NCI-H2029 (cell line): ENCODE measurements at places on chromosomes 5 and 9.

GRCh38 chr5:55986931-55987330 is 7.8 kb downstream of the IL6ST start:
- DNase-seq, result no peak

DNA sequence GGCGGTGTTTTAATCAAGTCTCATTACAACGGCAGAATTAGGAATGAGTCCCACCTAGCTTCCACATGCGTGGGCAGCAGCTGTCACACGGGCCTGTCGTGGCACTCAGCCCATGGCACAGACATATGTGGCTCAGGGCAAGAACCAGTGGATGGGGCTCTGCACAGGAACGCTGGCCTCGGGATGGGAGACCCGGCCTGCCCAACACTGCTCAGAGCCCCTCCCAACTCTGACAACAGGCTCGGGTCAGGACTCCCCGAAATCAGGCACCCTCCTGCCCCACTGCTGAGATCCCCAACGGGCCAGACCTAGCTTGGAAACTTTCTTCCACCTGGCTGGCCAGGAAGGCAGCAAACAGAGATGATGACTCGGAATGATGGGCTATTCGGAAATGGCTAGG is 4.9 kb upstream of the SURF6 start:
- DNase-seq, result no peak

GRCh38 chr5:1765141-1765879 is 34.3 kb downstream of the MRPL36 start:
- no peak for DNase-seq

GRCh38 chr9:134738869-134739659 is 97.5 kb downstream of the COL5A1 start:
- DNase-seq, result peak; percentile 4

DNA sequence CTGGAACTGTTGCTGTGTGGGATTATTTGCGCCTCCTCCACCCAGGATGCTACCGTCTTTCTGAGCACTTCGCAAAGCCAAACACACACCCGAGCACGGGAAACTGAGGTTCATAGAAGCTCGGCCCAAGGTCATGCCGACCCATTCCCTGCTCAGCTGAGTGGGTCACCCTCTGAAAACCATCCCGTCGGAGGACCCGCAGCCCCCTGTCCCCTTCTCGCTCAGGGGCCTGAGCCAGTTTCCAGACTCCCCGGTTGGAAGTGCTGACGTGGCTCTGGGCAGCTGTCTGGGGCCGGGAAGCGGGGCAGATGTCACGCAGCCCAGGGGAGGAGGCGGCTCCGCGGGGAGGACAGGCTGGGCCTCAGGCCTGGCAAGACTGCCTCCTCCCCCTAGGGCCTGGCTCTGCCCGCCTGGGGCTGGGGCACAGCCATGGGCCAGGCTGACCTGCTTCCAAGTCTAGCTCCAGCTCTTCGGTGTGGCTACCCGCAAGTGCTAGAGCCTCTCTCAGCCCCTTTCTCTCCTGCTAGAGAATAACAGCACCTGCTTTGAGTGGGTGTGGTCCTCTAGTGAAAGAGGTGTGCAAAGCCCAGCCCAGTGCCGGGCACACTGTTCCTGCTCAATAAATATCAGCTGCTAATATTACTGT is 9.9 kb upstream of the CXXC5 start:
- peak; percentile 97 for DNase-seq

DNA sequence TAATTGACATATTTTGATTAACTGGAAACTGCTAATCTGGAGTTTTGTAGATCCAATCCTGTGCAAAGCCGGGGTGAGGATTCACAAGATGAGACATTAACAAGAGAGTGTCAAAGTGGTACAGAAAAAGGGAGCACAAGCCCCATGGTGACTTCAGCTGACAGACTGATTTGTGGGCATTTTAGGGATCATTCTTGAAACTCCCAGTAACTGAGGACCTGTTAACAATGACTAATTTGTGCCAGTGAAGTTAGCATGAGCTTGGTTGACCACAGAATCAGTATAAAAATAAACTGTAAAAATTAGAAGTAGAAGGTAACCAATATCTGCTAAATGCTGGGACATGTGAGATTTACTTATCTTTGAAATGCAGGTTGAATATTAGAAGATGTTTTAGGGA is 1578.3 kb downstream of the EFNA5 start:
- no peak for DNase-seq

- no peak for DNase-seq
Measured at GRCh38 chr5:122779451-122779850, 4.6 kb downstream of the SNX2 start.

DNA sequence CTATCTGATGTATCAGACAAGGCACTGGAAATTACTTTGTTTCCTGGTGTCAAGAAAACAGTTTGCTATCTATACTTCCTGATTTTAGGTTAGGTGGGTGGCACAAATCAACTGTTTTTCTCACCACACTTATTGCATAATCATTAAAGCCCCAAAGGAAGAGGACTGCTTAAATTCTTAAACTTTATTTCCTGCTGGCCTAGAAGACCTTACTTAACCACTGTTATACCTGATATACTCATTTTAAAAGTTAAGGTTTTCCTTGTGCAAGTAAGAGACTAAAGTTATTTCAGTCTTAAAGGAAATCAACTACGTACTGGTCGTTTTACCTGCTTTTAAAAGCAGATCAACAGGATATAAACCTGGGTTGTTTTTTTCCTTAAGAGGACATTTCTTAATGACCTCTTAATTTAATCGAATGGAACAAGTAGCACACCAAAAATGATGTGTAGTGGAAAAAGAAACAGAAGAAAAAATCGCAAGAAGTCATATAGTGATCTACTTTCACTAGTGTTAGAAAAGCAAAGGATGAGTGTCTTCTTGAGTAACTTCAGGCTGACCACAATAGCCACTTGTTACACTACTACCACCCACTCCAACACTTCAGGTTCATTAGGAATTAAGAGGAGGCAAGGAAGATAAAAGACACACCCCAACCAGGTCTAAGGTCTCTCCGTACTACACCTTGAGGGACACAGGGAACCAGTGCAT is 974 bp downstream of the CLINT1 start:
- DNase-seq, result no peak

DNA sequence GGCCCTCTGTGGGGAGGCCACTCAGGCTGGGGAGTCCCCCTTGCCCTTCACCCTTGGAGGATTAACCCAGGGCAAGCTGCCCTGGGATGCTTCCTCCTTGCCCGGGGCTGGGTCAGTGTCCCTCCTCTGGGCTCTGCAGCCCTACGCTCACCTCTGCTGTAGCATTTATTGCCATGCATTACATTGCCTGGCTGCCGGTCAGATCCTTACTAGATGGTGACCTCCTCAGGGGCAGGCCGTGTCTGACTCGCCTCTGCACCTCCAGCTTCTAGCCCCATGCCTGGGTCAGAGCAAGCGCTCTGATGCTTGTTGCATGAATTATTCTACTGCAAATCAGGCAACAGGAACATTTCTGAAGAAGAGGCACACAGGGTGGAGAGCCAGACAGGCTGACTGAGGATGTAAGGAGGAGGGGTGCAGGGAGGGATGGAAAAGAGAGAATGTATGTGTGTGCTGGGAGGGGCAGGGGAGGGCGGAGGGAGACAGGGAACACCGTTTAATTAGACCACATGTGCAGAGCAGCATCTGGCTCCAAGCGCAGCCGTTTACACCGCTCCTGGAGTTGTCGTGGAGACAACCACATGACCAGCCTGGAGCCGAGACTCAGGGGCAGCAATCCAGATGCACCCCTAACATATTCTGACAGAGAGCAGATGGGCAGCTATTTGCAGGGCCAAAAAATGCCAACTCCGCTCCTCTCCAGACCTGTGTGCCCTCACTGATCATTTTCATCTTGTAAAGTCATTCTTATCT is 117.0 kb downstream of the CRB2 start:
- DNase-seq, result no peak

GRCh38 chr5:142615948-142616347 is 69.9 kb downstream of the FGF1 start:
- DNase-seq, result no peak

GRCh38 chr9:13942695-13943094 is 371.2 kb downstream of the NFIB start:
- DNase-seq, result no peak

DNA sequence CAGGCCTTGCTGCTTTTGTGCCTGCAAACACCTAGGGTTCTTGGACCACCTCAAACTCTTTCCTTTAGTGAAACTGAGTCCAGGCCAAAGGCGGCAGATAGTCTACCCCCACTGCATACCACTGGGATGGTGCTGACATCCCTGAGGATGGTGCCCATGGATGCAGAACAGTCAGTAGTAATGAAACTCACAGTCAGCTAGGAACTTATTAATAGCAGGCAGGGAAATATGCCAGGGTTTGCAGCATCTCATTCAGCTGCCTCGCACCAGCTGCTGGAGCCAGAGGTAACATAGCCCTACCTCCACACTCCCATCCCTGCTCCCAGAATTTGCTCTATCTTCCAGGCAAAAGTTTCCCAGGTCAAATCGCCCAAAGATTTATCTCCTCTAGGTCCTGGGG is 189.1 kb downstream of the SREK1 start:
- DNase-seq, result no peak

- DNase-seq, result peak; percentile 80
Measured at GRCh38 chr9:17627641-17628040, 48.8 kb downstream of the SH3GL2 start.

DNA sequence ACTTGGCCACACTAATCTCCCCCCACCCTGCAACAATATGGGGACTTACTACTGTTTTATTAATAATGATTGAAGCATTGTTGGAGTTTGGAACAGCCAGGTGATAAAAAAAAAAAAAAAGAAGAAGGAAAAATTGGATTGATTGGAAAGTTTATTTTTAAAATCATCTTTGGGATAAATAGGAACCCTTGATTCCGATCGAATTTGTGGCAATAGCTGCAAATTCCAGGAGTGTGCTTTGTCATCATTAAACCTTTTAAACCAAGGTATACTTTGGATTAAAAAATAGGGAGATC is 907 bp upstream of the NR2F1 start:
- DNase-seq, result no peak

DNA sequence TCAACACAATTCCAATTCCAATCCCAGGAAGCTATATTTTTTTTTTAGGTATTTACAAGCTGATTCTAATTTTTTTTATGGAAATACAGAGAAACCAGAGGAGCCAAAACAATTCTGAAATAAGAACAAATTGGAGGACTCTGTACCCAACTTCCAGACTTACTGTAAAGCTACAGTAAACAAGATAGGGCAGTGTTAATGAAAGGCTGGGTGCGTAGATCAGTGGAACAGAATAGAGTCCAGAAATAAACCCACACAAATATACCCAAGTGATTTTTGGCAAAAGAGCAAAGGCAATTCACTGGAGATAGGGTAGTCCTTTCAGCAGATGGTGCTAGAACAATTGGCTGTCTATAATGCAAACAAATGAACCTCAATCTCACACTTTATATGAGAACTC is 50.6 kb downstream of the WHRN start:
- no peak for DNase-seq

- no peak for DNase-seq
Measured at GRCh38 chr9:111783424-111783823, 11.3 kb downstream of the SHOC1 start.
